ENCODE measurements at places on chromosomes 6 and 20. TPM values are rescaled to one million over a fixed set of nuclear protein-coding genes. Genes with fewer than 3 reads are reported as not detected.

The KLC4 gene
- 7.3 TPM for total RNA-seq

The TAGAP gene
- total RNA-seq, result not detected

The RNF217 gene
- 7.3 TPM for total RNA-seq

The STMN3 gene
- 9.0 TPM for total RNA-seq

The SLC17A2 gene
- not detected for total RNA-seq

The ACTL10 gene
- total RNA-seq, result not detected

Measured in A549 treated with AZD2906 at 1 μM for 4 hours (cell line).